ENCODE measurements at places on chromosomes 16 and 17. TPM values are rescaled to one million over a fixed set of nuclear protein-coding genes. Genes with fewer than 3 reads are reported as not detected.

The KCNAB3 gene
- 2.8 TPM for total RNA-seq

The TP53TG3C gene
- not detected for total RNA-seq

The CDK5R1 gene
- 6.9 TPM for total RNA-seq

The SMIM5 gene
- 9.3 TPM for total RNA-seq

The DNAH9 gene
- total RNA-seq = 6.2 TPM

The HSPB9 gene
- total RNA-seq = not detected

The MRPS23 gene
- total RNA-seq = 46.9 TPM

The SLC47A1 gene
- total RNA-seq = 1.2 TPM

The TEX19 gene
- 0.14 TPM for total RNA-seq

The PLEKHH3 gene
- 29.1 TPM for total RNA-seq

The OSGIN1 gene
- total RNA-seq = 15.5 TPM

The TMEM235 gene
- 0.43 TPM for total RNA-seq

The CCL16 gene
- total RNA-seq = not detected

The KRTAP1-5 gene
- not detected for total RNA-seq

Data from type B pancreatic cell (in vitro differentiated cells).